ENCODE measurements at places on chromosomes 2 and 18.

DNA sequence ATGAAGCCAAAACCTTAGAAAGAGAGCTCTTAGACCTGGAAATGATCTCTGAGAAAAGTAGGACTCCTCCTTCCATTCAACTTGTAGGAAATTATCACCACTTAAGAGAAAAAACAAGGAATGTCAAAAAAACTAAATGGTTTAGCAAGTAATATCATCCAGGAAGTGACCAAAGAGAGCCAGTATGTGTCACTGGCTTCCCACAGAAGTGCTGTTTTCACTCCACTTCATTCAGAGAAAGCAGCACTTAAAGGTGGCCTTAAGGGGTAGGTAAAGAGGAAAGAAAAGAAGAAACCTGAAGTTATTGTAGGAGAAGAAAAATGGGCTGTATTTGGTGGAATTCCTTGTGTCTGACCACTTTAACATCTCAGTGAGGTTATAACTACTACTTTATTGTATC lies 414.4 kb upstream of the ETAA1 start:
- no peak for DNase-seq

- DNase-seq: peak; percentile 40
Measured at GRCh38 chr2:36376319-36376765, 20.8 kb downstream of the CRIM1 start.

DNA sequence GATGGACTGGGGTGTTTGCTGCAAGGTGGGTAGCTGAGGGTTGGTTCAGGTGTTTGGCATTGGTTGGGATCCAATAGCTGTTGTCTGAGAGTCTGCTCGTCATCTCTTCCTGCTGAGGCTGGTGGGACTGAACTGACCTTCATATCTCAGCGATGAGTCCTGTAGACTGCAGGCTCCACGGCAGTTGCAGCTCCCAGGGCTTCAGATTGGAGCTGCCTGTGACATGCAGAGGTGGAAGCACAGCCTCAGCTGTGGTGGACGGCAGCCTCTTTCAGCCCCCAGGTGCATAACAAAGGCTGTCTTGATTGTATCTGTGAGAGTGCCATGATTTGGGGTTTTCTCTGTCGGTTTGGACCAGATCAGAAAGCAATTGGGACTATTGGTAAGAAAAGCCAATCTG lies 3.9 kb upstream of the IL1R2 start:
- no peak for DNase-seq

- DNase-seq: peak; percentile 3
Measured at GRCh38 chr2:100852999-100853908, 33.3 kb downstream of the NPAS2 start.

GRCh38 chr2:68505603-68506159 lies 38.3 kb downstream of the APLF start:
- DNase-seq: no peak

GRCh38 chr2:174590928-174591648 lies 6.5 kb downstream of the WIPF1 start:
- peak; percentile 16 for DNase-seq

DNA sequence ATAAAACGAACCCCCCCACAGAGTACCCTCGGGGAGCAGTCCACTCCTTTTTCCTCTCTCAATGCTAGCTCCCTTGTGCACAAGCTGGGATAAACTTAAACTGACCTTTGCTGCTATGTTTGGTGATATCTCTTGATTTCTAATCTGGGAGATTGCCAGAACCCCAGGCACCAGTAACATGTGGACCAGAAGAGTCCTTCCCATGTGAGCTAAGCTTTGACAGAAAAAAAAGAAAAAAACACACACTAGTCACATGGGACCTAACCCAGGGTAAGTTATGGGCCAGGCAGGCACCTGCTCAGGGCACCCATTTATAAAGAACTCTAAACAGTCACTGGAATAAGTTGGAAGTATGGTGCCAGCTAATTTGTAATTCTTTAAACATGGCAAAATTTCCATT lies 242.6 kb downstream of the EN1 start:
- DNase-seq: no peak

DNA sequence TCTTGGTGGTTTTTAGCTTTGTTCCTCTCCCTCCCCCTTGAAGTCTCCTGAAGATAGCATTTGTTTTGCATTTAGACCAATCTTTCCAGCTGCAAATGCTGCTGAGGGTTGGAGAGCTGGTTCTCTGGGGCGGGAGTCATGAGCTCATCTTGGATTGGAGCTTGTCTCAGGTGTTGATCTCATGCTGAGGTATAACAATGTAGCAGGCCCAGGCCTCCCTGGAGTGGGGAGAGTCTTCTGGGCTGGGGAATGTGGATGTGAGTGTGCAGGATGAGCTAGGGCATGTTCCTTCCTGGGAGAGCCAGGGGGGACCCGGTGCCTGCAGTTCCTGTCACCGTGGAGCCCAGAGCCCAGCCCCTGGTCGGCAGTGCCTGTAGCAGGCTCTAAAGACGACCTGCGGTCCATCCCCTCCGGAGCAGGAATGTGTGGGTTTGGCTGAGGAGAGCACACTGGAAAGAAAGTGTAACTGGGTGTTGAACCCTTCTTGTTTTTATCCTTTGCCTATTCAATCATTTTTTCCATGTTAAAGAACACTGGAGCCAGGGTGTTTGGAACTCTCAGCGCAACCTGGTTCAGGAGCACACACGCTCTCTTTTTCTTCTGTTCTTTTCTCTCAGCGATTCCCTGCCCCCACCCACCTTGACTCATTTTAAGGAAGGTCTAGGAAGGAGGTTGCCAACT lies 2.7 kb downstream of the ZNF532 start:
- no peak for DNase-seq

DNA sequence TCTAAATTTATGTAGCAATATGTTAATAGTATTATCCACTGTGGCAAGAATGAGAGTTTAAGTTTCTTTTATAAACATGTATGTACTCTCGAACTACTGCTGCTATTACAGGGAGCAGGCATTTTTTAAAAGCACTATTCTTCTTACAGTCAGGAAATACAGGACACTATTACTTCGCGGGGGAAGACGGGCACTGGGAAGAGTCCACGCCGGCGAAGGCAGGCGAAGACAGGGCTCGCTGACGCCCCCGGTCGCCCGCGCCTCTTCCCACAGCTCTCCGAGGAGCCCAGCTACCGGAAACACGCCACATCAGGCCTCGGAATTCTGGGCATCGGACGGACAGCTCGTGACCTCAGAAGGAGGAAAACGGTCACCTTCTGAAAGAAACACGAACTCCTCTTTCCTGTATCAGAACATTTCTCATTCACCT lies 90.2 kb downstream of the FAM161A start:
- peak; percentile 84 for DNase-seq

GRCh38 chr2:98492441-98492840 lies 47.8 kb downstream of the INPP4A start:
- no peak for DNase-seq

- DNase-seq: no peak
Measured at GRCh38 chr2:191341436-191341835, 96.2 kb downstream of the MYO1B start.

GRCh38 chr2:7394195-7394594 lies 477.0 kb downstream of the RNF144A start:
- no peak for DNase-seq

DNA sequence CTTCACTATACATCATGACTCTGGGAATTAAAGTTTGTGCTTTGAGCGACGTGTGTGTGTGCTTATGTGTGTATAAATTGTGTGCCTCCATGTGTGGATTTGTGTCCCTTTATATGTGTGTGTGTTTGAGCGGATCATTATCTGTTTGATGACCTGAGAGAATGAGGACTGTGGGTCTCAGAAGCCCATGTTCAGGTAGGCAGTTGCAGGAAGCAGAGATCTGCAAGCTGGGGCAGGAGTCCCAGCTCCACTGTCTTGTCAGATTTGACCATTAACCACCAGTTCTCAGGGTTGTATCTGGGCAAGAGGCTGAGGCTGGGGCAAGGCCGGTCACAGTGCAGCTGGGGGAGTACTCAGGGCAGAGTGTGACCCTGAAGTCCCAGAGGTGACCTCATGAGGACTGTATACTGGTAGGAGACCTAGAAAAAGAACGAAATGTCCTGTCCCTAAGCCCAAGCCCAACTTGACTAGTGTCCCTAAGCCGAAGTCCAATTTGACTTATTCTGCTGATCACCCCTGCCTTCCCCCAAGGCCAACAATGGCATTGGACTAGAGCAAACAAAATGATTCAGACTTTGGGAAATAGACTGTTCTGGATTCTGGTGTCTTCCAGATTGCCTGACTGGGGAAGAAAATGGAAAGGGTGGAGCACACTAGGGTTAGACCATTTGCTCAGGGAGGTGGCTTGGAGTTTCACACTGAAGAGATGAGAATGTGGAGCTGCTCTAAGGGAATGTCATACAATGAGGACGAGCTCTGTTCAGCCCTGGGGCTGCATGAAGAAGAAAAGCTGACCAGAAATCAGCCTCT lies 28.1 kb downstream of the RHOB start:
- no peak for DNase-seq

DNA sequence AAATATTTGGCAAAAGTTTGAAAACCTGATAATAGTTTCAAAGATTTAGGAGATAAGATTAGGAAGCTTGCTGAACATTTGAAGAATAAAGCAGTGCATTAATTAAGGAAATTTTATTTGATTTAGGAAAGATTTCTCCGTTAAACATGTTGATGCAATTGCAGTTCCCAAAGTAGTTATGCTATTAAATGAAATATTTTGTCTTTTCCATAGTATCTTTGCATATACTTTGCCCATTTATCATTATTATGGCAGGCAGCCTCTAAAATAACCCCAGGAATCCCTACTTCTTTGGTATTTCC lies 136.5 kb downstream of the MREG start:
- no peak for DNase-seq

- no peak for DNase-seq
Measured at GRCh38 chr2:223062396-223062795, 10.4 kb downstream of the KCNE4 start.

GRCh38 chr2:22582107-22582506 lies 802.9 kb upstream of the KLHL29 start:
- DNase-seq: no peak

- DNase-seq: no peak
Measured at GRCh38 chr2:221570321-221570935, 1.7 kb downstream of the EPHA4 start.

DNA sequence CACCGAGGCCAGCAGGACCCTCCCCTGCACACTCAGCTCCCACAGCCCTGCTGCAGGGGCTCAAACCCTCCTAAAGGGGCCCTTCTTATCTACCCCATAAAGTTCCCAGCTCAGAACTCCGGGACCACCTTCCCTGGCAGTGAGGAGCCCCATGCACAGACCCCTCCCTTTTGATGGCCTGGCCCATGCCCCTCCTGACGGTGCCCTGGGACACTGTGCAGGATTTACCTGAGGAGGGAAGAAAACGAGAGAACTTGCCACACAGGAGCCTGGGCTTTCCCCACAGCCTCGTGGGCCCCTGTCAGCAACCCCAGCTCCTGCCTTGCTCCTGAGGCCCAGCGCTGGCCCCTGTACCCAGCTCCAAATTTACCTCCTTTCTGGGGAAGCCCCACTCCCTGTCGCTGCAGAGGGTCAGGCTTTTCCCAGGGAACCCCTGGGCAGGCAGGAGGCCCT lies 206.3 kb upstream of the SALL3 start:
- DNase-seq: no peak

DNA sequence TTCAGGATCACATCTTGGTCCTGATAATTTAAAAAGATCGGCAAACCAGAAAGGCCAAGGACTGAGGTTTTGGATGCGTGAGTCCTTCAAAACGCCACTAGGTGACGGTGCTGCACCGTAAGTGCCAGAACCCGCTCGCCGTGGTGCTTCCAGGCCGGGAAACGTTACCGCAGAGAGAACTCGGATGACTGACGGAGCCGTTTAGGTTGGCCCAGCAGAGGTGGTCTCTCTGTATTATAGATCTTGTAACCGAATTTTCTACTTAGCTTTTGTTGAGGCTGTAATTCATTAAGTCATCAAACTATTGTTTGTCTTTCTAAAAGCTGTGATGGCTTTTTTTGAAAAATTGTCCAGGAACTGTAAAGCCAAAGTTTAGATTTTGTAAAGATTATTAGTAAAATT lies 39.8 kb upstream of the ADCYAP1 start:
- peak; percentile 82 for DNase-seq

GRCh38 chr2:85387754-85388153 lies 22.4 kb downstream of the CAPG start:
- DNase-seq: no peak

DNA sequence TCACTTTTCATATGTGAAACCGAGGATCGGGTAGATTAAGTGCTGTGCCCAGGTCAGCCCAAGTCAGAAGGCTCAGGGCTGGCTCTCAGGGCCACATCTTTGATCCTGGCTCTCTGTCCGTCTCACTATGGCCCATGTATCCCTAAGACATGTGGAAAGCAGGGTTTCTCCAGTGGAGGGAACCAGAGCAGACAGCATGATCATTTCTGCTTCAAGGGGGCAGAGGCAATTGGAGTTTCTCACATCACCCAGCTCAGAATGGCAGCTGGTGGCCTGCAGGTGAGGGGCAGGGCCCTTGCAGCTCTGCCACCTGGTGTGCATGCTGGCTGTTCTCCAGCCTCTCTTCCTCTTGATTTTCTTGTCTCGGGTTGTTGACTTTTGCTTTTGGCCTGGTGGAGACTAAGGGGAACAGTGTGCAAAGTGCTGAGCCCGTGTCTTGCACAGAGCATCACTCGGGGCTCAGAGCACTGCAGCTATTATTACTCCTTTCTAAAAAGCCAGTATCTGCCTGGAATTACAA lies 27.0 kb downstream of the LDLRAD4 start:
- no peak for DNase-seq

DNA sequence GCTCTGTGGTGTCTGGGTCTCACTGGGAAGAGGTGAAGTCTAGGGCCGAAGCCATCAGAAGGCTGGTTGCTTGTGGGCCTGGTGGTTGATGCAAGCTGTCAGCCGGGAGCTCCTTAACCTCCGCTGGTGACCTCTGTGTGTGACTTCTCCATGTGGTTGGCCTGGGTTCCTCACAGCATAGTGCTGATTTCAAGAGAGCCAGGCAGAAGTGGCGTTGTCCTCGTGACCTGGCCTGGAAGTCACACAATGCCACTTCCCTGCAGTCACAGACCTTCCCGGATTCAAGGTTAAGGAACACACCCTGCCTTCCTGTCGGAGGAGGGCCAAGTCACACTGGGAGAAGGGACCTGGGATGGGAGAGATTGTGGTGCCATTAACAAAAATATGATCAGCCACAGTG lies 303.7 kb upstream of the HS6ST1 start:
- DNase-seq: no peak

GRCh38 chr18:48715711-48716361 lies 177.0 kb downstream of the CTIF start:
- no peak for DNase-seq

All from erythroblast (primary cell).